BJ (cell line): ENCODE measurements at places on chromosomes 12 and 14.

GRCh38 chr12:48978741-48979601 lies 849 bp downstream of the WNT1 start:
- DNase-seq: no peak

GRCh38 chr12:51521554-51522276 lies 69.3 kb upstream of the SCN8A start:
- no peak for DNase-seq

DNA sequence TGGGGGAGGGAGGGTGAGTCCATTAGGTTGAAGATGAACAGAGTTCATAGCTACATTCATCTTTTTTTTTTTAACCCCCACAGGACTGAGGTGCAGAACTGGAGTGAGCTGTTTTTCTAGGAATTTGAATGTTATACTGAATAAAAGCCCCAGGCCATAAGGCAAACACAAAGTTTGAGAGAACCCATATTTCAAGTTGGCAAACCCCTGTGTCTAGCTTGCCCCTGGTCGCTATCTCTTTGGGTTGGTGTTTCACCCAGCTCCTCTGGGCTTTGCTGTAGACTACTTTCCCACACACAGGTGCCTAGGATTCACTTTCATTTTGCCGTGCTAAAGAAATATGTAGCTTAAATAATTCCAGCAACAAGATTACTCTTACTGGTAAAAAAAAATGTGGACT lies 5.2 kb upstream of the LMO3 start:
- DNase-seq: no peak

GRCh38 chr12:96233939-96234461 lies 39.8 kb downstream of the ELK3 start:
- peak; percentile 83 for DNase-seq

DNA sequence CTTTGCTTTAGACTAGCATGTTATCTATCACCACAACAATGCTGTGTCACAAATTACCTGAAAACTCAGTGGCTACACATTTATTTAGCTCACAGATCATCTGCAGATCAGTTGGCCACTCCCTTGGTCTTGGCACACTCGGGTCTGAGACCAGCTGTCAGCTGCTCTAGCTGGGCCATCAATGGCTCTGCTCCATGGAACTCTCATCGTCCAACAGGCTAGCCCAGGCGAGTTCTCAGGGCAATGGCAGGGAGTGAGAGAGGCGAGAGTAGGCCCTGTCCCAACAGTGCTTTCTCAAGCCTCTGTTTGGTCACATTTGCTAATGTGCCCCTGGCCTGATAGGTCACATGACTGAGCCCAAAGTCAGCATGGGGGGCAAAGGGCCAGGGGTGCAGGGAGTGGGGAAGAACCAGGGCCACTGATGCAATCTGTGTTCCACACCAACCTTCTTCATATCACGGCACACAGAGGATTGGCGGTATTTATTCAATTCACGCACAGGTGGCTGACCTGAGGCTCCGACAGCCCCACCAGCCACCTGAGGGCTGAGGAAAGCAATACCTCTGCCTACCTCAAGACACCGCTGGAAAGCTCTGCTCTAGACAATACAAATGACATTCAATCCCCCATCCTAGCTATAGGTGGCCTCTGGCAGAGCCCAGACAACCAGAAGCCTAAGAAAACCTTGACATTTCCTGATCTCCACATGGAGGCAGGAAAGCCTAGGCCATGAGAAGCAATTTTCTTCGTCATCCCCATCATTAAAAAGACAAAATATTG lies 82.5 kb downstream of the NT5DC3 start:
- no peak for DNase-seq

DNA sequence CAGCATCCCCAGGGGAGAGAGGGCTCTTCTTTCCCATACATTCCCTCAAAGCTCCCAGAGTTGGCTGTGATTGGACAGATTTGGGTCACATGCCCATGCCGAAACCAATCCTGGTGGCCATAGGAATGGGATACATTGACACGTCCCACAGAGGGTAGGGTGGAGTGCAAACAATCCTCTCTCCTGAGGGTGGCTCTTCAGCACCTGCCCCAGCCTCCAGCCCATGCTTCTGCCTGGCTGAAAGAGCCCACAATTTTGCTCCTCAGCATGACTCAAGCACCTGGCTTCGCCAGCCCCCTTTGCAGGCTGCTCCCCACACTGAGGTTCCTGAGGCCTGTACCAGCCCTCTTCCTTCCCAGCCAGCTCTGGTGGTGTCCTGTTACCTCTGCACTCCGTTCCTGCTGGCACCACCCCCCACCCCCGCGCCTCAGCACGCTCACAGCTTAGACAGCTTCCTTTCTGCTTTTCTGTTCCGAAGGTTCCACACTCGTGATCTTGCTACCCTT lies 71.7 kb downstream of the CCDC92 start:
- no peak for DNase-seq

DNA sequence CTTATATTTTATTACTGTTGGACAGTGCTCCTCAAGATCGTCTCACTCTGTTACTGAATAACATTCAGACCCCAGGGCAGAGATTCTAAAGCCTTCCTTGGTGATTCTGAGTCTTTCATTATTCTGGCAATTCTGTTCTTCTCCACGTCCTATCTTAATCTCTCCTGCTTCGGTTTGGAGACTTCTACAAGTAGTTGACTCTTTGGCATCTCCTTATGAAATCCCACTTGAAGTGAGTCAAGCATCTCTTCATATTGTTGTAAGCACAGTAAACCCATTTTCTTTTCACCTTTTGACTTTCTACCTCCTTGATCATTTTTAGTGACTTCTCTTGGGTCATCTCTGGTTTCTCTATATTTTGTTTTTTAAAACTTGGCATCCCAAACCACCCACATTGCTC lies 132.8 kb downstream of the SAMD4A start:
- DNase-seq: no peak

DNA sequence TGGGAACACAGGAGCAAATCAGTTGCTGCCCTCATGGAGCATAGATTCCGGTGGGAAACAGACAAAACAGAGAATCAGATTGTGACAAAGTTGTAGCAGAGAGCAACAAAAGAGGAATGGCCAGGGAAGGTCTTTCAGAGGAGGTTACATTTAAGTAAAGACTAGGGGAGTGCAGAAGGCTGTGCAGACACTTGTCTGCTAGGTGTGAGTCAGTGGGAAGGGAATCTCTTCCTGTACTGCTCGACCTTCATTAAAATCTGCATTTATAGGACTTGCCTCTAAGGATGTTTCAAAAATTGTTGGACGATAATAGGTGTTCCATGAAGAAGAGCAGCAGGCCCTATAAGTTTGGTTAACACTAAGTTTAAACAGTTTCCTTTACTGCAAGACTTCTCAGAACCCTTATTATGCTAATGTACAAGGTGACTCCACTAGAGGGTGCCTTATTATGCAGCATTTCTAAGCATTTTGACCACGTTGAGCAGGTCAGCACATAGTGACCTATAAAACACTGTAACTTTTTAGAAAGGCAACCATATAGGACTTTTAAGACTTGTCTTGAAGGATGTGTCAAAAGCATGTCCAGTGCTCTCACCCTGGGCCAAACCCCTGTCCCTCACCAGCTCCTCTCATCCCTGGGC lies 91.8 kb upstream of the RIC8B start:
- DNase-seq: no peak

GRCh38 chr12:56520506-56520905 lies 1.1 kb upstream of the RBMS2 start:
- DNase-seq: no peak

DNA sequence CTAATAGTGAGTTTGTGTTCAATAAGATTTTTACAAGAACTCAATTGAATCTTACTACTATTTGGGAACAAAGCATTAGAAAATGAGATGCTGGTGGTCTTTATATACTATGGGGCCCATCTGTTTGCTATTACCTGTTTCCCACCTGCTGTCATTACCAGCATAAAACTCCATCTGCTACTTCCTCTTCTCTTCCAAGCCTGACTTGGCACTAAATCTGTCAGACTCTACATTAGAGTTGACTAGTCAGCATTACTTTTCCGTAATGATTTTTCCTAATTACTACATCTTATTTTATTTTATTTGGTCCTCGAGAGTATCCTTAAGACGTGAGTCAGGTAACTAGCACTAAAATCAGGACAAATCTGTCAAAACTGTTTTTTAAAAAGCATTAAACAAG lies 68.1 kb upstream of the KRR1 start:
- no peak for DNase-seq

- no peak for DNase-seq
These were observed 18.1 kb upstream of the SGPP1 start for GRCh38 chr14:63745858-63746425.

GRCh38 chr14:24422694-24423601 lies 6.5 kb downstream of the CBLN3 start:
- DNase-seq: no peak

- no peak for DNase-seq
These were observed 377.0 kb downstream of the NPAS3 start for GRCh38 chr14:33315721-33316120.

GRCh38 chr12:95385246-95386035 lies 88.5 kb upstream of the METAP2 start:
- no peak for DNase-seq
